ENCODE measurements at places on chromosomes 5 and 9. TPM values are rescaled to one million over a fixed set of nuclear protein-coding genes. Genes with fewer than 3 reads are reported as not detected.

OCLN gene
- 85.7 TPM for total RNA-seq

- no peak for DNase-seq
Measured at GRCh38 chr5:123294544-123294943, 128.7 kb downstream of the CEP120 start.

DNA sequence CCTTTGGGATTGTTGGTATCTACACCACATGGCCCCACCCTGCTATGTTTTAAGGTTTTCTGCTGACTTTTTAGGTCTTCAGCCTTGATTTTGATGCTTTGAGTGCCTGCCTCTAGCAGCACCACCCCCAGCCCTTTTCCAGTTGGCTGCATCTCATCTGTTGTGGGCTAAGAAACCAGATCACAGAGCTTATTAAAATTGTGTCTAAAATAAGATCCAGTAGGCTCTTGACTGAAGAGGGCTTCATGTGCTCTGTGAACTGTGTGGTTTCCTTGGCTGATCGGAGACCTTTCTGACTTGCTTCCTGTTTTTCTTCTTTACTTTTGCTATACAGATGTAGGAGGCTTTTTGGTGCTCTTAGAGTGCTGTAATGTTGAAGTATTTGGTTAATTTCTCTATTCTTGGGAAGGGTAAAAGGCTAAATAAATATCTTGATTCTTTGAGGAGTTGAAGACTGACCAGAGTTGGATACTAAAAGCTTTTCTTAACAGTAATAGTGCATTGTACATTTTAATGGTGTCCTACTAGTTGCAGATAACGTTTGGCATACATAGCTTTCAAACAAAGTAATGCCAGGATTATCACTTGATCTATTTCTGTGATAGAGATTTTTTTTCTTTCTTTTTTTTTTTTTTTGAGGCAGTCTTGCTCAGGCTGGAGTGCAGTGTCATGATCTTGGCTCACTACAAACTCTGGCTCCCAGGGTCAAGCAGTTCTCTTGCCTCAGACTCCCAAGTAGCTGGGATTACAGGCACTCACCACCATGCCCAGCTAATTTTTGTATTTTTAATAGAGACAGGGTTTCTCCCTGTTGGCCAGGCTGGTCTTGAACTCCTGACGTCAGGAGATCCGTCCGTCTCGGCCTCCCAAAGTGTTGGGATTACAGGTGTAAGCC lies 4.5 kb downstream of the UBE2D2 start:
- peak; percentile 36 for DNase-seq

GRCh38 chr9:119273325-119273904 lies 95.8 kb downstream of the BRINP1 start:
- DNase-seq: no peak

DNA sequence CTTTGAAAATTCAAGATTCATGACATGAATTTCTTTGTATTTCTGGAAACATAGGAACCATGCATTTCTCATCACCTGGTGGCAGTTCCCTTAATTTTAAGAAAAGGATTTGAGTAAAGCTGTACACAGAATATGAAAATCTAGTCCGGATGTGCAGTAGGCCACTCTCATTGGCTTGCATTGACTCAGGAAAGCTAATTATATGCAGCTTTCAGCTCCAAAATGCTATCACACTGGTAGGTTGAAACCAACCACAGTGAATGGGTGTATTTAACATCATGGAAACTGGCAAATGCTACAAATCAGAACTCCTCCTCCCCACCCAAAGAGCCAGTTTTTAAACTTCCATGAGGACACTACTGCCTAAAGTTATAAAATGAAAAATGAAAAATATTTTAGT lies 161.6 kb upstream of the FBXL17 start:
- no peak for DNase-seq

DNA sequence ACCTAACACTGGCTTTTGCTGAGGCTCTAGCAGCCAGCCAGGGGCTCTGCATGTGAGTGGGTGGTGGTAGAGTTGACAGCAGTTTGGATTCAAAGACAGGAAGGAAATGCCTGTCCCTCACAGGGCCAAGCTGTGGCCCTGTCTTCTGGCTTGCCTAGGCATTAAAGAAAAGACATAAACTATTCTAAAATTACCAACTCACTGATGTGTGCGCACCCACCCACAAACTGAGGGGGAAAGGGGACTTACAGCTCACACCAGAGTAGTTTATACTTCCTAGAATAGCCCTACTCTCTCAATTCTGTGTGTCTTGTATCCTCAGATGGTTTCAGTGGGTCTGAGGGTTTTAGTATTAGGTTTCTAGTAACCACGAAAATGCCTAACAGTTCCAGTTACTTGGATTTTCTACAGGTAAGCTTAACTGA lies 18.3 kb upstream of the IL13 start:
- DNase-seq: no peak

Data from left lung (tissue), 14 donors.